HT-29 (cell line): ENCODE measurements at places on chromosomes 7 and 10. TPM values are rescaled to one million over a fixed set of nuclear protein-coding genes. Genes with fewer than 3 reads are reported as not detected.

- no peak for DNase-seq
These were observed 42.7 kb downstream of the VWDE start for GRCh38 chr7:12360948-12361347.

DNA sequence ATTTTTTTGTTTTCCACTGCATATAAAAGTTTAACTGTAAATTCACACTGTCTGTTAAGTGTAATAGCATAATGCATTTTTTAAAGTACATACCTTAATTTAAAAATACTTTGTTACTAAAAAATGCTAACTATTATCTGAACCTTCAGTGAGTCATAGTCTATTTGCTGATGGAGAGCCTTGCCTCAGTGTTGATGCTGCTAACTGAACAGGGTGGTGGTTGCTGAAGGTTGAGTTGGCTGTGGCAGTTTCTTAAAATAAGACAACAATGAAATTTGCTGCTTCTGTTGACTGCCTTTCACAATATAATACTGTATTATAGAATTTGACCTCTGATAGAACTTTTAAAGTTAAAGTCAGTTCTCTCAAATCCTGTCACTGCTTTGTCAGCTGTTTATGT, 72.3 kb upstream of the GATAD1 start:
- DNase-seq, result no peak

DNA sequence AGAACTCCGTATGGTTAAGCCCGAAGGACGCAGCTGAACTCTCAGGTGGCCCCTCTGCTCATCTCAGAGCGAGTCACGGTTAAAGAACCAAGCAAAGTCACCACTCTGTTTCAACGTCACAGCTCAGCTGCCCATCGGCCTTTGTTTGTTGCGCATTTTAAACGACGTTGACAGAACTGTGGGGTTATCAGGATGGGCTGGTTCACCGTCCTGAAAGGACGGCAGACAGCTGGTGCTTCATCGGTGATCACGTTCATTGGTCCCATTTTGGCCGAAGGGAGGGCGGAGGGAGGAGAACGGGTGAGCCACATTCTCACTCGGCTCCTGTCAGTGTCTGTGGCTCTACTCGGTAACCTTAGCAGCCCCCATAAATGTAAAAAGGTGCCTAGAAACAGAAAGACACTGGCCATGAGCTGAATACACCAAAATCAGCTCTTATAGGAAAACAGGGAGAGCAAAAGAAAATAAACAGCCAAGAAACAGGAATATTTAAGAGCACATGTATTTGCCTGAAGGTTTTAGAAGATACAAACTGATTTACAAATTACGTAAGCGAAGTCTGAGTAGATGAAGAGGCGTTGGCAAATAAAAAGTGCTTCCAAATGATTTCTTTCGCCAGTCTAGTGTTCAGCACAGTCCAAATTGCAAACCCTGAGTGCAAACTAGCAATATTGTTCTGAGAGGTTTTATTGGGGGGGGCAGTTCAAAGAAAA, 8.4 kb downstream of the PRKAG2 start:
- DNase-seq, result no peak

DNA sequence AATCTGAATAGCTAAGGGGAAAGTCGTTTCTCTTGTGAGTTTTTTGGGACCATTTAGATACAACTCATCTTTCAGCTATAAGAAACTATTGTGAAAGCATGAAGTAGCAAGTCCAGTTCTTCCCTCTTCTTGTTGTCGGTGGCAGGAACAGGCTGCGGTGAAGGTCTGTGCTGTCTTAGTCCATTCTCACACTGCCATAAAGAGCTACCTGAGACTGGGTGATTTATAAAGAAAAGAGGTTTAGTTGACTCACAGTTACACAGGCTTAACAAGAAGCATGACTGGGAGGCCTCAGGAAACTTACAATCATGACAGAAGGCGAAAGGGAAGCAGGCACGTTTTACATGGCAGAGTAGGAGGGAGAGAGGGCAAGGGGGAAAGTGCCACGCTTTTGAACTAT, 261.8 kb downstream of the GATA3 start:
- DNase-seq, result no peak

- DNase-seq, result no peak
These were observed 297.3 kb upstream of the PRKCQ start for GRCh38 chr10:6877336-6877721.

- no peak for DNase-seq
These were observed 570.2 kb downstream of the PARD3 start for GRCh38 chr10:34244756-34245484.

Gene LRGUK
- total RNA-seq, result 0.03 TPM in 1 of 2 replicates, not detected in the other

Gene PIK3CG
- total RNA-seq, result 2.9 and 3.1 TPM in 2 replicates

Gene SUN3
- not detected in 2 replicates for total RNA-seq
